ENCODE measurements at places on chromosomes 12 and 14.
A peak's percentile ranks its signal among the peaks of the same experiment; 100 is the strongest.

DNA sequence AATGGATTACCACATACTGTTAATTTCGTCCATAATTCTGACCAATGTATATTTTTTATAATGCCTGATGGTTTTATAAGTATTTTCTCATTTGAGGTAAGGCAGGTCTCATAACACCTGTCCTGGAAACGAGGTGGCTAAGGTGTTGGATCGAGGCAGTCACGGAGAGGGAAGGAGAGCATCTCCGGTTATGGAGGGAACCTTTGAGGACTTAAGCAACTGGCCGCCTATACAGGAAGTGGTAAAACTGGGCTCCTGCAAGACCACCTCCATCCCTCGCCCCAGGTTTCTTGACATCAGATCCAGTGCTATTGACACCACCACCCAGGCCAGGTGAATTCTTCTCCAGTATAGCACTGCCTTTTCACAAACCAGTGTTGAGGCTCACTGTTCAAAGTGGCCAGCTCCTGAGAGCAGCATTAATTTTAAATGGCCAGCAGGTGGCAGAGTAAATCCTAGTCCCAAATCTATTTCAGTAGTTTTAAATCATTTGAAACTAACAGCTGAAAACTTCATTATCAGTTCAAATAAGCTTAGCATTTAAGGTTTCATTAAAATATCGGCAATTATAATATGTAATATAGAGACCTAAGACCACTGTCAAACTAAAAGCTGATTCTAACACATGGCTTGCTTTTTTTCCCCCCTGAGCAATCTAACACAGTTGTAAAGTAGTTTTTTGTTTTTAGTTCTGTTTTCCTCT, 100.8 kb downstream of the PPM1A start:
- DNase-seq = no peak

DNA sequence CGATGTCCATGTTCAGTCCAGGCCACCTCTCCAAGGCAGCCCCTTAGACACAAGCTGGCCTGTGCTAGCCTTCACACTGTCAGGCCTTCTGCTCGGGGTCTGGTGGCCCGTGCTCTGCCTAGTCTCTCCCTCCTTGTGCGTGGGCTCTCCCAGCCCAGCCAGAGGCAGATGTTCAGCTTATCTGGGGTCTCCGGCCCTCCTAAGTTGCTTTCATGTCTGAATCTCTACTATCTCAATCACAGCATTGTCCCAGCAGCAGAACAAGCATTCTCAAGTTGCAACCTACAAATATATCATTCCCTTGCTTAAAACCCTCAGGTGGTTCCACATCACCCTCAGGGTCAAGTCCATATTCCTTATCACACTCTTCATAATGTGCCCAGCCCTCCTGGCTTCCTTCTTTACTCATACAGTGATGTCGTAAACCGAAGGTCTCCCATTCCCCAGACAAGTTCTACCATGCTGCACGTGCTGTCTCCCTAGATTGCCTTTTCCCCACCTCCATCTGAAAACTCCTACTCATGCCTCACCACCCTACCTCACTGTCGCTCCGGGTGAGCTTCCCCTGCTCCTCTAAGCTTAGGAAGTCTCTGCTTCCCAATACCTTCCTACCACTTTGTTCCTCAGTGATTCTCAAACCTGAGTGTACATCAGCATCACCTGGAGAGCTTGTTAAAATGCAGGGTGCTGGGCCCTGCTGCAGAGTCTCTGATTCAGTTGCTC, 1.5 kb downstream of the KRT73 start:
- peak; percentile 78 for DNase-seq

DNA sequence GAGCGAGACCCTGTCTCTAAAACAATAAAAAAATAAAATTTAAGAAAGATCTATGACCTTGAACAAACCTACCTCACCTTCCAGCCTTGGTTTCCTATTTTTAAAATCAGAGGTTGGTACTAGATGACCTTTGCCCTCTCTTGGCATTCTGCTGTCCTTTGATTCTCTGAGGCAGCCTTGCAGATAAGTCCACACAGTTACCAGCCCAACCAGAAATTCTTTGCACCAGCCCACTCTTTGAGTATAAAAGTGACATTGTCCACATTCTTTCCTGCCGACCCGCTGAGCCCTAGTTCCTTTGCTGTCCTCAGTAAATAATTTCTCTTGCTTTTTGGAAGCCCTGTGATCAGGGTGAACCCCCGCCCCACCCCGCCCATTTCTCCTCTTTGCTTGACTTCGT, 150.4 kb downstream of the PHETA1 start:
- no peak for DNase-seq

- DNase-seq = no peak
Measured at GRCh38 chr14:33534632-33535031, 416.2 kb downstream of the EGLN3 start.

- no peak for DNase-seq
Measured at GRCh38 chr12:27644158-27644845, 51.9 kb upstream of the REP15 start.

DNA sequence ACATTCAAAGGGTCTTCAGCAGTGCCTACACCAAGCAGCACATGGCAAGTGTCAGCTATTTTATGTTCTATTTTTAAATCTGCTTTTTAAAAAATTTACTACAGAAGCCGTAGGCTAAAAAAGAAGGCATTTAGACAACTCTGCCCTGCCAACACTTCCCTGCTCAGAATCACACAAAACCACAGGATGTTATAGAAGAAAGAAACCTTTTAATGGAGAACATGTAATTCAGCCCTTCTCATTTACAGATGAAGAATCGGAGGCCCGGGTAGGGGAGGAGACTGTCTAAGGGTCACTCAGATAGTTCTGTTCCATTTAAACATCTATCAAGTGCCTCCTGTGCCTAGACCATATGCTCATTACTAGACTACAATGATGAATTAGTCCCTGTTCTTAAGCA, 171.8 kb upstream of the NTF3 start:
- no peak for DNase-seq

DNA sequence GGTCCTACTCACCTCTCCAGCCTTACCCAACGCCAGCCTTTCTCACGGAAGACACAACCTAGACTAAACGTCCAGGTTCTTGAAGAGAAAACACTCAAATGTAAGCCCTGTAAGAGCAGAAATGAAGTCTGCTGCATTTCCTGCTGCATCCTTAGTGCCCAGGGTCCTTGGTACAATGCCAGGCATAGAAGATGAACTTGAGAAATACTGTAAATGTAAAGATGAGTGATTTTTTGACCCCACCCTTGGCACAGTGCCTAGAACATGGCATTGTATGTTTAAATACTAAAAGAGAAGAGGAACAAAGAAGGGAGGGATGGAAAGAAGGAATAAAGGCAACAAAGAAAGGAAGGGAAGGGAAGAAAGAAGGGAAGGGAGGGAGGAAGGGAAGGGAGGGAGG, 514.6 kb downstream of the MED13L start:
- no peak for DNase-seq

- DNase-seq = no peak
Measured at GRCh38 chr12:80846952-80847351, 90.8 kb downstream of the LIN7A start.

DNA sequence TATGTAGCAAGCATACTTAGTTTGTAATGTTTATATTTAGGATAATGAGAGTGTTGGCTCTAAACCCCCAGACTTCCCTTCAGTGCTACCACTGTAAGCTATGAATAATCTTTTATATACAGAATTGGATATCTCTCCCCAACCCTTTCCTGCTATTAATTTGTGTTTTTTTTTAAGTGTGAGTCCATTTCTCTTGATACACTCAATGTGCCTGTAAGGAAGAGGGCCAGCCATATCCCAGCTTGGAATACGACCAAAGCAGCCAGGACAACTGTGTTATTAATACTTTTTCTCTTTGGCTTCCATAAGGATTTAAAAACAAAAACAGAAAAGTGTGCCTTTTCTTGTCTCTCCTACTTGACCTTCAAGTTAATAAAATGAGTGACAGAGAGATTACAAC, 116.7 kb downstream of the SNAPC1 start:
- no peak for DNase-seq

- no peak for DNase-seq
Measured at GRCh38 chr14:92546347-92547053, 32.9 kb downstream of the RIN3 start.

DNA sequence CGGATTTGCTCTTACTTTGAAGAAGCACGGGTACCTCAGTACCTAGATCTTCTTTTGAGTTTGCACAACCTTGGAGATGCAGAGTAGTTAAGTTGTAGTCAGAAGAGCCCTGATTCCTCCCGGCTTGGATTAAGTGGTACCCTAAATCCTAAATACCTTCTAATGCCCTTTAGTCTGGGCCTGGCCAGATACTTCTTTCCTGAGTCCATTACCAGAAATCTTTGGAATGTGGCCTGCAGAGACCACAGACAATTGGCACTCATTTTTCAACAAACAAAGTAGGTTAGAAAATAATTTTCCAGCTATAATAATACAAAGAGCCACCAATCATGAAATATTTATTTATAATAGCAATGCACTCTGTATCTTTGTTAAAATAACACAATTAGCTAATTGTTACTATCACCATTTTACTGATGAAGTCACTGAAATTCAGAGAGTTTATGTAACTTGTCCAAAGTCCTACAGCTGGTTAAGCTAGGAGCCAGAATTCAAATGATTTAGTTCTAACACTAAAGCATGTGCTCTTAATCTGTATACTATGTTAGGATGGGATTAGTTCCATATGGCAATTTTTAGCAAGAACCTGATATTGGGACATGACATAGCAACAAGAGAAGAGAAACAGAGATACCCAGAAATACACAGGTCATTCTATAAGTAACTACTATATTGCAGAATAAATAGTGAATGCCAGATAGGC, 132.1 kb upstream of the PDZRN4 start:
- no peak for DNase-seq

- no peak for DNase-seq
Measured at GRCh38 chr14:101789222-101789621, 27.7 kb downstream of the PPP2R5C start.

DNA sequence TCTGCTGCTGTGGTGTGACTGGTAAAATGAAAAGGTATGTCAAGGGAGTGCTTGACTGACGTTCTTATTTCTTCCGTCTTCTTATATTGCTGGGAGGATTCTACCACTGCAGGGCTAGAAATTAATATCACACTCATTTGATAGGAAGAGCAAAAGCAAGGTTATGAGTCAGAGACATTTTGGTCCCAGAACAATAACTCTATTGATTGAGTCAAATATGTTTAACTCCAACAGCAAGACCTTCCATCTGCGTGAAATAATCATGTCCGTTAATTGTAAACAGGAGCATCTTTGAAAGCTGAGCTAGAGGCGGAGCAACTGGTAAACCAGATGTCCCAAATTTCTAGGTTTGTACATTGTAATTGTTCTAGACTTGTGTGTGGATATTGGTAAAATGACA, 1293.6 kb downstream of the AACS start:
- DNase-seq = no peak

- no peak for DNase-seq
Measured at GRCh38 chr14:47044841-47045240, 393.3 kb upstream of the RPL10L start.

GRCh38 chr12:63911341-63911740, 66.8 kb downstream of the SRGAP1 start:
- DNase-seq = no peak

DNA sequence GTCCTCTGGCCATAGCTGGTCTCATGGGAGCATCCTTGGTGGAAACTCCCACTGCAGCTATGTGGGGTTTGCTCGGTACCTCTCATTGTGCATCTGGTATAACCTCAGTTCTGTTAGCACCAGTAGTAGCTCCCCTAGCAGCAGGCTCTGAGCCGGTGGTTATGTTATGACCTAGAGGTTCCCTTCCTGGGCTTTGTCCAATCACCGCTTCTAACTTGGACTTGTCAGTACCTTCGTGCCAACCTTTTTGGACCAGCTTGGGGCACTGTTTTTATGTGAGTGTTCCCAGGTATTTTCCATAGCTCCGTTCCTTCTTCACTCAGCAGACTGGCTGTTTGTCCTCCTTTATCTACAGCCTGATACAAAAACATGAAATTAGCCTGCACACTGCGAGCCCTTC, 55.7 kb downstream of the ATG14 start:
- peak; percentile 40 for DNase-seq

DNA sequence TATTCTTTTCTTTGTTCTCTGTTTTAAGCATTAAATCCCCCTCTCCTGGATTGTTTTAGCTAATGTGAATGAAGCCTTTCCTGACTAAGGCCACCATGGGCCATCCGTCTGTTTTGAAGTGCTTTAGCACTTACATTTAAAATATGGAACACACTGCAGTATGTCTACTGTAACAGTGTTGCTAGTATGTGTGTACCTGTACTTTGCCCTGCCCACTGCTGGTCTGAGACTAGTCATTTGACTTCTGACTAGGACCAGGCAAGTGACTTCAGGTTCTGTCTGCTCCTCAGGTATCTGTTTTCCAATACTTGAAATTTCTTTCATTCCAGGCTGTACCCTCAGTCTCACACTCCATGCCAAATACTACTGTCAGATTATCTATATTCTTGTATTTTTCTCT, 120.1 kb upstream of the TSPAN8 start:
- DNase-seq = no peak

GRCh38 chr14:59320763-59321625, 132.5 kb downstream of the DAAM1 start:
- DNase-seq = no peak

GRCh38 chr12:119678459-119678858, 10.5 kb downstream of the PRKAB1 start:
- no peak for DNase-seq

DNA sequence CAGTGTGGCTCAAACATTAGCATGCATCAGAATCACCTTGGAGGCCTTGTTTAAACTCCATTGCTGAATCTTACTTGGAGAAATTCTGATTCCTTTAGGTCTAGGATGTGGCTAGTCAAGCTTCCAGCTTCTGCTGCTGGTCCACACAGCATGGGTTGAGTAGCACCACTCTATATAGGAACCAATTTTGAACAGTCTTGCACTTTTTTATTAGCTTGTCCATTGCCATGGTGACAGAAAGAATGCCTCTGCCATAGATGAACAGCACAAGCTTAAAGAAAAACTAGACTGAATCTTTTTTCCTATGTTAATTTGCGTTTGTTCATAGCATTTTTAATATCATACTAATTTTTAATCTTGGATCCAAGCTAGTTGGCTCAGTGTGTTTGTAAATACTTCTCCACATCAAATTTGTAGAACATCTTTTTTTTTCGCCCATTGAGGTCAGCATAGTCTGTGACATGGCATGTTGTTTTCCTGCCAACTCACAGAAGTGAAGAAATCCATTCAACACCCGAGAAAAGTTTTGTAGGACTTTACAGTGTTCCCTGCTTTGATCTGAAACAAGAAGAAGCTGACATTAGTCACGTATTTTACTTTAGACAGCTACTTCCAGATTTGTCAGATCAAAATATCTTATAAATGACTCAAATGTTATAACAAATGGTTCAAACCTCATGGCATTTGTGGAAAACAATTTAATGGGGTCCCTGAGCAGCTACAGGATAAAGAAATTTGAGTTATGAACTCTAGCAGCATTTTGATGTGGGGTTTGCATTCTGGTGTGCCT, 438.8 kb downstream of the EGLN3 start:
- no peak for DNase-seq

- no peak for DNase-seq
Measured at GRCh38 chr14:36512585-36513003, 7.4 kb downstream of the NKX2-1 start.

Measured in osteocyte (in vitro differentiated cells).